ENCODE measurements at places on chromosomes 11 and 22.

GRCh38 chr11:118912742-118913410 lies 12.8 kb downstream of the BCL9L start:
- DNase-seq, result no peak

DNA sequence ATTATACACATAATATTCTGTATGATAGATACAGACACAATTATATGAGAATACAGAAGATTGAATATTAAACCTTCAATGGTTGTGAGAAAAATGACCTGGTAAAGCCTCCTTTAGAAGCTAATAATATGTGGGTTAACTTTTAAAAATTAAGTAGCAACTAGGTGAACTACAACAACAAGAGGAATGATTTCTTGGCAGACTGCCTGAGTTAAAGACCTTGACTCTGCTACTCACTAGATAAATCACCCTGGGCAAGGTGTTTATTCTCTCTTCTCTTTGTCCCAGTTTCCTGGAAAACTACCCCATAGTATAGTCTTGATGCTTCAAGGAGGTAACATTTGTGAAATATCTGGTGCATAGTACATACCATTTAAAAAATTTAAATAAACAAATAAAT lies 519.6 kb upstream of the TENM4 start:
- no peak for DNase-seq

- DNase-seq, result no peak
Measured at GRCh38 chr11:12273618-12273995, 103.8 kb upstream of the PARVA start.

- DNase-seq, result no peak
Measured at GRCh38 chr11:61059260-61059752, 43.0 kb upstream of the CD5 start.

DNA sequence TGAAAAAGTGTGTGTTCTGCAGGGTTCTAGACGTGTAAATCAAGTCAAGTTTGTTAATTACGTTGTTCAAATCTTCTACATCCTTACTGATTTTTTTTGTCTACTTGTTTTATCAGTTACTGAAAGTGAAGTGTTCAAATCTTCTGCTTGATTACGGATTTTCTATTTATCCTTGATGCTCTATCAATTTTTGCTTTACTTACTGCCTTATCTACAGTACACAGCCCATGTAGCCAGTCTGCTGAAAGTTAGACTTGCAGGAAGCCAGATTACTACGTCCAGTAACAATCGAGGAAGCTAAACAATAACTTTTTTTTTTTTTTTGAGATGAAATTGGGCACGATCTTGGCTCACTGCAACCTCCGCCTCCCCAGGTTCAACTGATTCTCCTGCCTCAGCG lies 15.6 kb upstream of the C11orf24 start:
- DNase-seq, result no peak

DNA sequence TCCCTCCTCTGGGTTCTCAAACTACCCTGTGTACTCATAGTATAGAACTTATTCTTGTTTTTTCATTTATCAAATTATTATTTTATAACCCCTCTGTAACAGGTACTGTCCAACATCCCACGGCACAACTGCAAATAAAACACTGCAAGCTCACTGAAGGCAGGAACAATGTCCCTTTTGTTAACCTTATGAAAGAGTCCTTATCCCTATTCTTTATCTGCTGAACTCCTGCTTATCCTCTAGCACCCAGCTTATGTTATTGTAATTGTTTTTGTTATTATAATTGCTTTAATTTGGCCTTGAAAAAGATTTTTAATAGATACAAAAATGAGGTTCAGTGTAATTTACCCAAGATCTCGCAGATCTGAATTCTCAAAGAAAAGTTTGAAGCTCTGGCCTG lies 130.4 kb downstream of the MSANTD4 start:
- DNase-seq, result no peak

Data from HCT116 (cell line).